Stimulated activated CD4-positive, alpha-beta T cell treated with anti-CD3 and anti-CD28 coated beads, Interleukin-4, amount 100 ng/mL, for 24 hours (primary cell): ENCODE measurements at places on chromosomes 16 and 17.
A peak's percentile ranks its signal among the peaks of the same experiment; 100 is the strongest.

GRCh38 chr16:87298857-87299465 lies 18.2 kb downstream of the C16orf95 start:
- DNase-seq: no peak

- no peak for DNase-seq
Observed at GRCh38 chr16:58160855-58161254, 31.7 kb upstream of the CFAP20 start.

DNA sequence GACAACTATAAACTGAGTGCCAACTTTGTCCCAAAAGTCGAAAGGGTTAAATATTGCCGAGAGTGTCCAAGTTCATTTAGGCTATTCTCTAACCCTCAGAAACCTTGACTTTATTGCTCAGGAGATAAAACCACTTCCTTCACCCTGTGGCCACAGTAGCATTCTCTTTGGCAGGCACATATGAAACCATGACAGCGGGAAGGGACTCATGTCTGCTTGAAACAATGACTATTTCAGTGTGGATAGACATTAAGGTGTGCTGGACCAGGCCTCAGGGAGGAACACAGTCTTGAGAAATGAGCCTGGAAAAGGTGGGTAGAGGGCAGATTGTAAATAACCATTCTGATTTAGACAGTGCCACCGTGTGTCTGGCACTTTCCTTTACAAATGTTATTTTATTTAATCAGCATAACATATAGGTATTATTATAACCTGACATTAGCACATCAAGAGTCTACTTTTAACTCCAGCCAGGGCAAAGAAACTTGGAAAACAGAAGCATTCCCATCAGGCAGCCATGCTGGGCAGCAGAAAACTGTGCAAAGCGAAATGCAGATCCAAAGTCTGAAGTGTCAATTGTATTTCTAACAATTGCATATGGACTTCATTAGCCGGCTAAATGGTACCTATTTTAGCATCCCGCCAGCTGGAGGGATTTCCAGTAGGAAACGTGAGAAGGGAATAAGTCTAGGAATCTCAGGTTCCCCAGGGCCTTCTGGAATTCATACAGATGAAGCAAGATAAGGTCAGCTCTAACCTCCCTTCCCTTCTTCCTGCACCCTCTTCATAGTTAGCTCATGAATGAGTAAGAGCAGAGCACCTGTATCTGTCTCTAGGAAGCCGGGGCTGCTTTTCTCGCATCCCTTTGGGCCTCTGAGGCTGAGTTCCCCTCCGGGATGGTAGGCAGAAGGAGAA lies 212.8 kb upstream of the ELAC2 start:
- DNase-seq: no peak

GRCh38 chr16:15829460-15829859 lies 27.4 kb downstream of the MYH11 start:
- DNase-seq: no peak

- DNase-seq: no peak
Observed at GRCh38 chr17:70313086-70313852, 143.9 kb downstream of the KCNJ2 start.

GRCh38 chr17:40124279-40125141 lies 2.7 kb downstream of the MSL1 start:
- DNase-seq: no peak

DNA sequence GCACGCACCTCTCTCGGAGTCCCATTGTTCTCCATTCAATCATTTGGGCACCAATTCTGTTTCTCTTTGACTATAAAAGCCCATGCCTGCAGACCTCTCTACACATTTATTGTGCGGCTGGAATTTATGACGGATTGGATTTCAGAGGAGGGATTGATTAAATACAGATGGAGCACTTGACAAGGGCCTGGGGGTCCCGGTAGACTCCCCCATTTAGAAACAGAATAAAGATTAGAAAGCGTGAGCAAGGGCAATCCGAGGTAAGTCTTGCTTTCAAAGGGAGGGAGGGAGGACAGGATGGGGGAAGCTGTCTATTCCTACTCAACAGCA lies 15.1 kb upstream of the PITPNM3 start:
- DNase-seq: no peak

DNA sequence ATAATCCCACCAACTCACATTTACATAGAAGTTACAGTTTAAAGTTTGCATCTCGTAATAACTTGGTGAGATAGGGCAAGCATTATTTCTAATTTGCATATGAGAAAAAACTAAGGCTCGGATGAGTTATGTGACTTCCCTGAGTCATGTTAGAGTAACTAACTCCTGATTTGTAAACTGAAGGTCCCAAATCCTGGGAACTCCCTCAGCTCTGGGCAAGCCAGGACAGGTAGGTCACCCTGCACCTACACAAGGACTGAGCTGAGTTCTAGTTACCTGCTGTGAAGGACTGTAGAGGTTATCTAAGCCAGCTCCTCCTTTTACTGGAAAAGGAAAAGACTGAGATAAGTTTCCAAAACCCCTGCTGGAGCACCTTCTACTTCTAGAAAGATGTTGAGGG lies 92.1 kb upstream of the HLF start:
- no peak for DNase-seq

GRCh38 chr17:70168044-70168976 lies 1.0 kb upstream of the KCNJ2 start:
- DNase-seq: no peak

DNA sequence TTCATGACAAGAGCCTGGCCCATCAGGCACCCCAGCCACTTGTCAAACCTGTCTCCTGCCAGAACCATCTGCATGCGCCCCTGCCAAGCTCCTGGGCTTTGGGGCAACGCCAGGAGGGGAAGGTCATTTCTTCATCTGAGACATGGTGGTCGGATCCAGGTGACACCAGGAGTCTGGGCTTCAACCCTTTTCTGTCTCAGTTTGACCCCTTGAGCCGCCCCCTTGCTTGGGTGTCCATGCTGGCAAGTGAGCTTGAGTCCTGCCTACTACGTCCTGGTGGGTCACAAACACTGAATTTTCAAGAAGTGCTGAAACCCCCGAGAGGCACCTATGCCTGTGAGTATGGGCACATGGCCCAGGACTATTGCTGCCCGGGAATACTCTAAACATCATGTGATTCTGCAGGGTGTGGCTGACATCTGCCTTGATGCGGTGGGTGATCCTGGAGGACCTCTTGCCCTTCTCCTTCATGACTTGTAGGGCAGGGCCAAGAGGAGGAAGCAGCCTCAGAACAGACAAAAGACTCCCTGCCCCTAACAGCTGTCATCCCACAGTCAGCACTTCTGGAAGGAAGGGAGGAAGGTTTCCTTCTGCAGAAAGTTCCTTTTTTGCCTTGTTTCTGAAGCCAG lies 43.4 kb downstream of the TNFRSF13B start:
- no peak for DNase-seq

DNA sequence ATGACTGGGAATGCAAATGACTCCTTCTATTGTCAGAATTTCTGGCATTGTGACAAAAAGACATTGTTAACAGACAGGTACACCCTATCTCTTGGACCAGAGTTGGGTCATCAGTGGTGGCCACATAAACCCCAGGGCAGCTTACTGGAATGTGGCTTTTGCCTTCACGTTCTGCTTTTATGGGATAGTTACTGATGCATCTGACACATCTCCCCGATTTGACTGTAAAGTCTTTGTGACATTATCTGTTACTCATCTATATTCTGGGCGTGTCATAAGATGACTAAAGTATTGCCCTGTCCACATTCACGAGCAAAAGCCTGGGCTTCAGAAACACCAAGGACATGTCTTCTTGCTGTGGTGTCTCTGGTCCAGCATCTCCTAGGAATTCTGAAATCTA lies 18.7 kb upstream of the AQP8 start:
- no peak for DNase-seq

- DNase-seq: no peak
Observed at GRCh38 chr17:58521680-58522079, 7.2 kb upstream of the MTMR4 start.

GRCh38 chr17:28484296-28484695 lies 10.9 kb downstream of the SLC13A2 start:
- no peak for DNase-seq

- DNase-seq: no peak
Observed at GRCh38 chr17:36864827-36865430, 72.3 kb upstream of the LHX1 start.

GRCh38 chr16:64089697-64090096 lies 1032.2 kb downstream of the CDH11 start:
- DNase-seq: no peak

DNA sequence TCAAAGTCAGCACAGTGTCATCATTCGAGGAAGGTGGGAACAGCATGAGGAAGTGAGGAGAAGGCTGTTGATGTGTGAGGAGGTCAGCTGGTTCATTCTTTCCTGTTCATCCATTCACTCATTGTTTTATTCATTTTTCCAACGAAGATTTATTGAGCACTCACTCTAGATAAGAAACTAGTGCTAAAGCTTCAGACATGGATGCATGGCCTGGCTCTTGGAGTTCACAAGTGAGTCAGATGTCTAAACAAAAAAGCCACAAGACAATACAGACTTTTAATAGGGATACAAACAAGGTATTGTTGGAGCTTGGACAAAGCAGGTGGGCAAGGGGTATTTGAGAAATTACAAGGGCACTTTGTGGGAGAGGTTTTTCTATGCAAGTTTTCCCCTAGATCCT lies 31.3 kb upstream of the MPHOSPH6 start:
- no peak for DNase-seq

- DNase-seq: no peak
Observed at GRCh38 chr16:5653041-5653440, 555.4 kb upstream of the EEF2KMT start.

- DNase-seq: no peak
Observed at GRCh38 chr17:44183024-44183423, 3.7 kb upstream of the TMUB2 start.

GRCh38 chr16:4384509-4384942 lies 12.9 kb downstream of the VASN start:
- DNase-seq: no peak

GRCh38 chr17:42389135-42389417 lies 834 bp upstream of the STAT3 start:
- DNase-seq: no peak

GRCh38 chr16:89383095-89384003 lies 107.0 kb downstream of the ANKRD11 start:
- DNase-seq: peak; percentile 18

- DNase-seq: no peak
Observed at GRCh38 chr17:42329025-42329976, 41.0 kb downstream of the STAT5A start.

- DNase-seq: no peak
Observed at GRCh38 chr17:6497496-6498221, 53.4 kb downstream of the PIMREG start.

- DNase-seq: no peak
Observed at GRCh38 chr16:30049871-30050270, 15.7 kb upstream of the ALDOA start.

DNA sequence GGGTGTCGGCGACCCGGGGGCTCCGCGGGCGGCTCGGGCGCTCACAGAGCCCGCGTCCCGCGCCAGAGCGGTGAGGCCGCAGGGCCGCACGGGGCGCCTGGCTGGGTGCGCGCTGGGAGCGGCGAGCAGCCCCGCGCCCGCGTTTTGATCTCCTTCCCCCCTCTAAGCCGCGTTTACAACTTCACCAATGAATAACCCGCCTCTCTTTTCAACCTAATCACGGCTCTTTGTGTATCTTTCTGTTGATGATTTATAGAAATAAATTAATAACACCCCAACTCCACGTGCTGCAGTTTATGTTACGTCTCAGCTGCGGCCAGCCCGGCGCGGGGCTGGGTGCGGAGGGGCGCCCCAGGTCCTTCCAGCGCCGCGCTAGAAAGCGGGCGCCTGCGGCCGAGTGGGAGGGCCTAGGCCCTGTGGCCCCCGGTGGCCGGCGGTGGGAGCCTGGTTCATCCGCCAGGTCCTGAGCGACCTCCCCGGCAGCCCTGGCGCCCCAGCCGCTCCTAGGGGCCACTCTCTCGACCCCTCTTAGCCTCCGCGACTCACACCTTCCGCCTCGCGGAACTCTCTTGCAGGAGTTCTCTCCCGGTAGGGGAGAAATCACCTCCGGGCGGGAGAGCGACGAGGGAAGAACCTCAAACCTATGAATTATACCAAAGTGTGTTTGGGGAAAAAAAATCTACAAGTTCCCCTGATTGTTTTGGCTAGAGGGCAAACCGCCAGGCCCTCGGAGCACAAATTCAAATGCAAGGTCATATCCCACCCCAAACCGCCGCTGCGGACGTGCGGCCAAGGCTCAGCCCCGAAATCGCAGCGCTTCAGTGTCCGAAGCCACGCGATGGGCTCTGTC lies 1.9 kb downstream of the HNF1B start:
- DNase-seq: no peak

DNA sequence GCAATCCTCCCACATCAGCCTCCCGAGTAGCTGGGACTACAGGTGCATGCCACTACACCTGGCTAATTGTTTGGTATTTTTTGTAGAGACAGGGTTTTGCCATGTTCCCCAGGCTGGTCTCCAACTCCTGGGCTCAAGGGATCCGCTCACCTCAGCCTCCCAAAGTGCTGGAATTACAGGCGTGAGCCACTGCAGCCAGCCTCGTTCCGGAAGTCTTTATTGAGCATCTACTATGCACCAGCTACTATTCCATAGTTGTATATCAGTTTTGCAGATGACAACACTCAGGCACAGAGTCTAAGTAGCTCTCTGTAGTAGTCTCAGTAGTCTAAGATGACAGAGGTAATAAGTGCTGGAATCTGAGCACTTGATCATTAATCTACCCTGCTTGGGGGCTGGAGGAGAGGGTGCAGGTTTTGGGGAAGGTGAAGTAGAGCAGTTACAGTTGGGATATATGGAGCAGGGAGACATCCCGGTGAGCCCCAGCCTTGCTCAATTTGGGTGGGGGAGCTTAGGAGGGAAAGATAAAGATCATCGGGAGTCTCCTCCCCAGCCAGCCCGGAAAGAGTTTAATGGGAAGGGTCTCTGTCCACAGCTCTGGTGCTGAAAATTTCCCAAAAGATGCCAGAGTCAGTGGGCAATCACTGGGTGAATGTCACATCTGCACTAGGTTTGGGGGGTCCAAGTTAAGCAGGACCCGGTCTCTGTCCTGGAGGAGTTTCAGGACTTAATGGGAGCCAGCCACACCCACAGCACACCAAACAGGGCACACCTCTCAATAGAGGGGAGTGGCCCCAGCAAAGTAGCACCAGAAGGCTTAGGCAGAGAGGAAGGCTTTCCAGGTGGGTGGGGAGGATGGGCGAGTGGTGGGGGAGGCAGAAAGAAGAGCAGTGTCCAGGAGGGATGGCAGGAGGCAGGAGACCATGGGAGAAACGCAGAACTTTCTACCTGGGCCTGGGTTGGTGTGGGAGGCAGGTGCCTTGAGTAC lies 1.7 kb downstream of the OTOP3 start:
- no peak for DNase-seq

- peak; percentile 42 for DNase-seq
Observed at GRCh38 chr16:47779201-47780016, 318.3 kb downstream of the PHKB start.

GRCh38 chr16:1762196-1762878 lies 9.0 kb downstream of the NME3 start:
- no peak for DNase-seq

- DNase-seq: peak; percentile 59
Observed at GRCh38 chr17:19762515-19762961, 14.4 kb upstream of the ALDH3A1 start.

- no peak for DNase-seq
Observed at GRCh38 chr17:55117164-55117563, 147.6 kb upstream of the HLF start.

- no peak for DNase-seq
Observed at GRCh38 chr17:64084086-64084939, 45.6 kb downstream of the ERN1 start.
